ENCODE measurements at places on chromosomes 11 and 22. TPM values are rescaled to one million over a fixed set of nuclear protein-coding genes. Genes with fewer than 3 reads are reported as not detected.

DNA sequence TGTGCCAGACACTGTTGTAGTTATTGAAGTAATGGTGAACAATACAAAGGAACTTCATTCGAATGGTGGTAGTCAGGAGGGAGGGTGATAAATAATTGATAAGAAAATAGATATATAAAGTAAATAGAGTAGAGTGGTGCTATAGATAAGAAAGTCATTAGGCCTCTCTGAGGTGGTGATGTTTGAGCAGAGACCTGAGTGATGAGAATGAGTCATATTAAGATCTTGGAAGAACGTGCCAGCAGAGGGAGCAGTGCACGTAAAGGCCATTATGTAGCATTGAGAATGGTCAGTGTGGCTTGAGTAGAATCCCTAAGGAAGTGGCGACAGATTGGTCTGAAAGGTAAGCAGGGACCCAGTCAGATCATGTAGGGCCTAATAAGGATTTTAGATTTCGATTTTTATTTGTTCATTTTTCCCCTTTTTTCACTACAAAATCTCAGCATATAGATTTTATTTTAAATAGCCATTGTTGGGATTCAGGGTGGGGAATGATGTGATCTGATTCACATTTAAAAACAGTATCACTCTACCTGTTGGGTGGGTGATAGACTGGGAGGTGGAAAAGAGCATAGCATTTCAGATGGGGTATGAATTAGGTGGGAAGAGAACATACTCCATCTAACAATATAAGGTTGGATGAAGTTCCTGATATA, 44.7 kb downstream of the CCDC90B start:
- no peak for DNase-seq

GRCh38 chr11:74288161-74288560, 23.3 kb downstream of the P4HA3 start:
- DNase-seq = no peak

DNA sequence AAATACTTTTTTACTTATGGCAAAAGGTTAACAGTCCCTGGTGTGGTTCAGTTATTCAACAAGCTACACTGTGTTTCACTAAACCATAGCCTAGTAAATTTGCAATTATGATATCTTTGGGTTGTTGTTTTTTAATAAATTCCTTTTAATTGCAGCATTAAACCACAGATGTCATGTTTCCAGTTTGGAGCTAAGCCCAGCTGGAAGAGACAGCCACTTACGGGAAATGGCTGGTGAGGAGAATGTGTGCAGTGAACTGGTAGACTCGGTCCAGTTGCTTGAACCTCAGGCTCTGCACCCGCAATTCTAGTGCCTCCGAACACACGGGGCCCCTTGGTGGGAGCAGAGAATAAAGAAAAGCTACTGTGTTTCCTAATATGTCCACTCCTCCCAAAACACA, 70.8 kb downstream of the WNT11 start:
- no peak for DNase-seq

GRCh38 chr11:122778148-122778547, 60.2 kb upstream of the CRTAM start:
- no peak for DNase-seq

GRCh38 chr11:133824593-133824992, 20.7 kb downstream of the SPATA19 start:
- no peak for DNase-seq

KRTAP5-1 gene
- total RNA-seq = not detected

- no peak for DNase-seq
Measured at GRCh38 chr11:113675565-113675964, 30.5 kb downstream of the TMPRSS5 start.

DNA sequence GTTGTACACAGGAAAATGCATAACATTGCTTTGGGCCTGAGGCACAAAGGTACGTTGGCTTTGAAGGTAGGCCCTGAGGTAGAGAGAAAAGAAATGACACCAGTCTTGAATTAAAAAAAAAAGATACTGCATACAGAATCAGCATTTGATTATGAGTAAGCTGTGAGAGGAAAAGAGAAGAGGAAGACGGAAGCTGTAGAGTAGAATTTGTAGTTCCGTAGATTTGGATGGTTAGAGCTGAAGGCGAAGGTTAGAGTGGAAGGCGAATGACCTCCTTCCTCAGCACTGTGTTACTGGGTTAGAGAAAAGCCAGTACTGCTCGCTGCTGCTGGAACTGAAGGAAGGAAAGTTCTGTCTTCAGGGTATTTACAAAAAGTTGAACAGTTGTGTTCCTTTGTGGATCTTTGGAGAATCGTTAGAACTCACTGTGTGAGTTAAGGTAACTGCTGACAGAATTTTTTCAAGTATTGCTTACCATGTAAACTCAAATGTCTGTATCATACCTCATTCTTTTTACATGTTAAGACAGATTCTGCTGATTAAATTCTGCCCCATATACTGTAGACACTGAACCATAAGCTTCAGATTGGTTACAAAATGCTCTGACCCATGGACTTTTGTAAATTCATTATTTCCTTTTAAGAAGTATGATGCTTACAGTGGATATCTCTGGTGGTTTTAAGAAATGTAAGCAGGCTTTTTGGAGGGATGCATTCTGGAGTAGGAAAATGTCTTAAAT, 50.2 kb downstream of the MCAM start:
- DNase-seq = no peak

DNA sequence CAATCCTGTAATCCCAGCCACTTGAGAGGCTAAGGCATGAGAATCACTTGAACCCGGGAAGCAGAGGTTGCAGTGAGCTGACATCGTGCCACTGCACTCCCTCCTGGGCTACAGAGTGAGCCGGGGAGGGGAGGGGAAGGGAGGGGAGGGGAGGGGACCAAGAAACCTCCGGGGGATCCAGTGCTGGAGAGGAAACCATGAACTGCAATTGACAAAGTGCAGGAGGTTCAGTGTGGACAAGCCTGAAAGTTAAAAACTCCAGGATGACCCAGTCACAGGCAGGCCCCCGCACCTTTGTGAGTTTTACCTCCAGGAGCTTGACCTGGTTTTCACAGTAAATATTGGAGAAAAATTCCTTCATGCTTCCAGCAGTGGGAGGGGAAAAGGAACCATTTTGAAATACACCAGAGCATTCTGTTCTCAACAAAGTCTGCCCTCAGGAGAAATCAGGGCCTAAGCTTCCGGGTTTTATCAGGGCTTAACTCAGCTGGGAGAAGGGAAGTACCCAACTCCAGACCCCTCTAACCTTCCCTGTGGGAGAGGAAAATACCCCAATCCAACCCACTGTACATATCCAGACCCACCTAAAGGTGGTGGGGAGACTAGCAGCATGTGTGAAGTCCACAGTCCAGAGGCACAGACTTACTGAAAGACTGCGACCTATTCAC, 15.5 kb upstream of the ZFTA start:
- no peak for DNase-seq

SMC1B gene
- total RNA-seq = not detected

DNA sequence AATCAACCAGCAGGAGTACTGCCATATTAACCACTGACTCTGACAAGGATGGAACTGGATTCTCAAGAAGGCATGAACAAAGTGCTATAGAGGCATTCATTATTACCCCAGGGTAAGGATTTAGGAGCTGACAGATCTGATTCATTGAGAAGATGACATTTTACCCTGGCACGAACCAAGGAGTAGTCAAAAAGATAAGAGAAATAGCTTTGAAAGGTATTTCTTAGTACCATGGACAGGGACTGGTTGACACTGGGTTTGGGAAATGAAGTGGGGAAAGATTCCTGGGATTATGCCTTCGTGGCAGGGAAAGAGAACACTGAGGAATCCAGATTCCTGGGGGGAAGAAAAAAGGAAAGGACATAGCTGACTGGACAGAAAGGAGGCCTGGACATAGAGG, 5.1 kb upstream of the SAAL1 start:
- no peak for DNase-seq

DNA sequence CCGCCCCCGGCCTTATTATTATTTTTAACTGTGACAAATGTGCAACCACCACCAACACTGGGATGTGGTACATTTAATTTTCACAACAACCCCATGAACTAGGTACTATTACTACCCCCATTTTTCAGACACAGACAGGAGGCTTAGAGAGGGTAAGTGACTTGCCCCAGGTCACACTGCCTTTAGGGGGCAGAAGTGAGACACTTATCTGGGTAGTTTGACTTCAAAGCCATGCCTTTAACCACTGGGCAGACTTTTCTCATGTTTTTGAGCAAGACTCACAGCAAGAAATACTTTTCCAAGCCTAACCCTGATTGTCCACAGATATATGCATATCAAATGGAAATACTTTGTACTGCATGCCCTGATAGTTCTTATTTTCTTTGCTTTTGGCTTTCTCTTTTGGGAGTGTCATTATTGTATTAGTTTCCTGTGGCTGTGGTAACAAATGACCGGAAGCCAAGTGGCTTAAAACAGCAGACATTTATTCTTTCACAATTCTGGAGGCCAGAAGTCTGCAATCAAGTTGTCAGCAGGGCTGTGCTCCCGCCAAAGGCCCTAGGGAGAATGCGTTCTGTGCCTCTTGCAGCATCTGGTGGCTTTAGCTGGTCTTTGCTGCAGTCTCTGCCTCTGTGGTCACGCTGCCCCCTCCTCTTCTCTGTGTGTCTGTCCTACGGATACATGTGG, 110.8 kb downstream of the GRIK4 start:
- peak; percentile 66 for DNase-seq

KCNQ1 gene
- 33.4 TPM for total RNA-seq

DNA sequence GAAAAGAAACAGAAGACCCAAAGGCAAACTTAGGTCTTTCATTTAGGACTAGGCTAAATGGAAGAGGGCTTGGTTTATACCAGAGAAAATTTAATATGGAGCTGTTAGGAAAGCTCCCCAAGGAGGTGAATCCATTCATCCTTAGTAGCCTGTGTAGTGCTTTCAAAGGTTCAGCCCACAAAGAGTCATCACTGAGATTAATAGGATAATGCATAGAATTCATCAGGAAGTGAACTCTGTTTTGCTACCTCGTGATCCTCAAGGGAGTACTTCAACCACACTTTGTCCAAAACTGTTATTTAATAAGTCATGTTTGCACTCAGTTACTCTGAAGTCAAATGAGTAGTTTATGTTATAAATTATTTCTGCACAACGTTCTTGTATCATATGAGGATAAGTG, 43.3 kb upstream of the MMP7 start:
- DNase-seq = no peak

FBLN1 gene
- total RNA-seq = 89.5 TPM

DNA sequence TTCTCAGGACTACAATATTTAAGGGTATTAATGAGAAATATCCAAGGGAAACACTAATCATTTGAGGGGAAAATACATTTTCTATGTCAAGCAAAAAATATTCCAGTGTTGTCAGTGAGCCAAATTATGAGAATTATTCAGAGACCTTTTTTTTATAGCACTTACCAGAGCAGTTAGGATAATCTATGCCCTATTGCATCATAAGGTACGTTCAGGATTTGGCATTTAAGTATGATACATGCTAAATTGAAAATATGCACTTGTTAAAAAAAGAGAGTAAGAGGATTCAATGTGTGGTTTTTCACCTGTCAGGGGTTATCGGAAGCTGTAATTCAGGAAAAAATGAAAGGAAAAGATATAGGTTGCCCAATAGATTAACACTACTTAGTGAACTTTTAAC, 17.2 kb upstream of the MPPED2 start:
- no peak for DNase-seq

CST6 gene
- total RNA-seq = not detected

- no peak for DNase-seq
Measured at GRCh38 chr22:32887324-32887980, 85.9 kb downstream of the TIMP3 start.
